Stimulated activated CD8-positive, alpha-beta memory T cell treated with anti-CD3 and anti-CD28 coated beads, Interleukin-2, amount 100 ng/mL, for 1 hour (primary cell): ENCODE measurements at places on chromosomes 16 and 17.

GRCh38 chr17:43658900-43659299, 2.8 kb downstream of the MEOX1 start:
- DNase-seq, result no peak

DNA sequence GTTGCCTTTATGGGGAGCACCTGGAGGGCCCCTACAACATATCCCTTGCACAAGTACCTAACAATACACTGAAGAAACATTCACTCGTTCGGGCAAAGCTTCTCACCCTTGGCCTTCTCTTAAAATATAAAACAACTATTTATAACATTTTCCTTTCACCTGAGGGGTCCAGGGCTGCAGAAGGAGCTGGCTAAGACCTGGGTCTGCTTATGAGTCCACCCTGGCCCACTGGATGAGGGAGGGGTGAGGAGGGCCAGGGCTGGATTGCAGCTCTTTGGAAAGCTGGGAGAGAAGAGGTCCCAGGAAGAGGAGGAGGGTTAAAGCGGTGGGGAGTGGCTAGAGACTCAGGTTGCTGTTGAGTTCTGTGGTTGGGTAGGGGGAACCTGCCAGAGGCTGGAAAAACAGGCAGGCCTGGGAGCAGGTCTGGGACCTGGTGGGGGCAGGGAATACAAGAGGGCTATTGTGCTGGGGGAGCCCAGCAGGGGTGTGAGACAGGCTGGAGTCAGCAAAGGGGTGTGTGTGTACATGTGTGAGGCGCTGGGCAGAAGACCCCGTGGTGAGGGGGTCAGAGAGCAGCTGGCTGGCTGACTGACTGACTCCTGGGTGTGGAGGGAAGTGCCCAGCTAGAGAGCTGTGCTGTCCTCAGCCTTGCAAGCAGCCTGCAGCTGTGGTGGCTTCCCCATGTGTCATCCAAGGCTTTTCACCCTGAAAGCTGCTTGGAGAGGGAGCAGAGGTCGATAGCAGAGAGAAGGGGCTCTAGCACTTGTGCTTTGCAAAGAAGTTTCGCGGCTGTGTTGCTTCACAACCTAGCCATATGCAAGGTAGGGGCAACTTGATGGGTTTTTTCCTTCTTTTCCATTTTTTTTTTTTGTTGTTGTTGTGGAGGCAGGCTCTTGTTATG, 10.2 kb upstream of the MRC2 start:
- DNase-seq, result no peak

DNA sequence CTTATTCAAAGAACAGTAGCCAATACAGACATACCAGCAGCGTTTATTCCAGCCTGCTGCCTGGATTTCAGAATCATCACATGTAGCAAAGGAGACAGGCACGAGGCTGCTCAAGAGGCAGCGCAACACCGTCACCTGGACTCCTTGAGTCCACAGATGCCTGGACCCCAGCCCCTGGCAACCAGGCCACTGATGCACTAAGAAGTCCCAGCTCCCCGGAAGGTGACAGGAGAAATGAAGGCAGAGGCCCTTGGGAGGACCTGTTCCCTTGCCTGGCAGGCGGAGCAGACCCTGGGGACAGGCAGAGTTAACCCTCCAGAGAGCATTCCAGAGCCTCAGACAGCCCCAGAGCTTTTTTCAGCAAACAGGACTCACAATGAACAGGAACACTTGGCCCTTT, 16.5 kb downstream of the SMIM5 start:
- DNase-seq, result no peak

DNA sequence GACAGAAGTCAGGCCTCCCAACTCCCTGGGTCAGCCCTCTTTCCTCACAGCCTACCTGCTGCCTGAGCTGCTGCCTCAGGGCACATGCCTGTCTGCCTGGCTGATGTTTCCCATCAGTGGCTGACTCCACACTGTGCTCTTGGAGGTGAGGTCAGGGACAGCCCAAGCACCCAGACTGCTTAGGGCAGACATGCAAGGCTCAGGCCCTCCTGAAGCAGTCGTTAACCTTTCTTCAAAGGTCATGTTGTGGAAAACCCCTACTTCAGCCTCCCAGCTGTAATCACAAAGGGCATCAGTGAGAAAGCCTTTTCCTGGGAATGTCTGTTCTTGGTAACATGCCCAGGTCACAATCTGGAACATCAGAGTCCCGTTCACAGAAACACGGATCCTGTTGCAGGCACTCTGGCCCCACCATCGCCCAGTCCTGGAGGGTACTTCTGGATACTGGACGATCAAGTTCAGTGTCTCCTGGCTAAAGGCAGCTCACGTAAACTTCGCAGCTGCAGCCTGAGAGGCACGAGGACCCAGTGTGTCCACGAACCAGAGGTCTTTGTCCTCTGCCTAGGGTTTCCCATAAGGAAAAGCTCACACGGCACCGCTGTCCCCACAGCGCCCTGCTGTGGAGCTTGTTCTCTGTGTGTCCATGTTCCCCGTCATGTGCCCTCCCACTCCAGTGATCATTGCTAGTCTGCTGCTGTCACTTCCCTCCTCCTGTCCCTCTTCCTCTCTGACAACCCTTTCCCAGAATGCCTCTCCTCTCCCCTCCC, 54.9 kb downstream of the GNAO1 start:
- no peak for DNase-seq

- DNase-seq, result no peak
Observed at GRCh38 chr16:81608523-81609209, 164.1 kb downstream of the CMIP start.

- peak; percentile 88 for DNase-seq
Observed at GRCh38 chr16:88706229-88706964, at the start of the genes CTU2 and RNF166. Gene CTU2 (plus strand): TSS chr16:88706503. CDS start chr16:88706531, 28 bp downstream. Gene RNF166 (minus strand): TSS chr16:88706408. CDS start chr16:88706325, 83 bp downstream.

DNA sequence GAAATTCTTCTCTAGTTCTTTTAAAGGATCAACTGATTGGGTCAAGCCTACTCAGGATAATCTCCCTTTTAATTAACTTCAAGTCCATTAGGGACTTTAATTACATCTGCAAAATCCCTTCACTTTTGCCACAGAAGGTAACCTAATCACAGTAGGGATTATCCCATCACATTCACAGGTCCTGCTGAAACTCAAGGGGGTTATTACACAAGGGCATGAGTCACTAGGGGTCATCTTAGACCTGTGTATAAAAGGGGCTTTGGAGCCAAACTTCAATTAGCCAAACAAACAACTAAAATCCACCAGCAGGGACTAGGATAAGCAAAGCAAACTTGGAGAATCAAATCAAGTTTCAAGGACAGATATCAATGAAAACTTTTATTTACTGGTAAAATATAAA, 19.4 kb downstream of the CIAPIN1 start:
- DNase-seq, result no peak

- no peak for DNase-seq
Observed at GRCh38 chr17:80449930-80450576, 26.4 kb downstream of the NPTX1 start.

GRCh38 chr16:65919145-65919985, 447.1 kb upstream of the CDH5 start:
- no peak for DNase-seq

DNA sequence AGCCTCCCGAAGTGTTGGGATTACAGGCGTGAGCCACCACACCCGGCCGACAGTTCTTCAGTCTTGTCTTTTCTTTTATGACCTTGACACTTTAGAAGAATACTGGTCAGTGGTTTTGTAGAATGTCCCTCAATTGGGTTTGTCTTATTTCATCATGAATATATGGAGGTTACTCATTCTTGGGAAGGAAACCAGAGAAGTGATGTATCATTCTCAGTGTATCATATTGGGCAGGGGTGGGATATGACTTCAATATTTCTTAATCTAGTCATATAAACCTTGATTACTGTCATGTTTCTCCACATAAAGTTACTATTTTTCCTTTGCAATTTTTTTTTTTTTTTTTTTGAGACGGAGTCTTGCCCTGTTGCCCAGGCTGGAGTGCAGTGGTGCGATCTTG, 36.9 kb downstream of the SNTB2 start:
- no peak for DNase-seq

DNA sequence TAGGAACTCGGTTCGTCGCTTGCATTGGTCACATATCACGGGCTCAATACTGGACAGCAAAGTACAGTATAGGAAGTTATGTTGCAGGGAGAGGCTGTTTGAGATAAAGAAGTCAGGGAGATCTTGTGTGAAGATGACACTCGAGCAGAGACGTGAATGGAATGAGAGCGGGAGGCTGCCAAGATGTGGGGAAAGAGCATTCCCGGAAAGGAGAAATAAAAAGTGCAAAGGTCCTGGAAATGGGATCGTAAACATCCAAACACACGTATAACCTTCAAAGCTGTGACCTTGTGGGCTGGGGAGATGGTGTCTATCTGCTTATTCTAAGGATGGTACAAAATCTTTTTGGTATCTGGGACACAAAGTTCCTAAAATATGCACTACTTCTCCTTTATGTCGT, 43.0 kb upstream of the MYOCD start:
- no peak for DNase-seq

GRCh38 chr17:65848751-65849150, 287.3 kb upstream of the AXIN2 start:
- no peak for DNase-seq

DNA sequence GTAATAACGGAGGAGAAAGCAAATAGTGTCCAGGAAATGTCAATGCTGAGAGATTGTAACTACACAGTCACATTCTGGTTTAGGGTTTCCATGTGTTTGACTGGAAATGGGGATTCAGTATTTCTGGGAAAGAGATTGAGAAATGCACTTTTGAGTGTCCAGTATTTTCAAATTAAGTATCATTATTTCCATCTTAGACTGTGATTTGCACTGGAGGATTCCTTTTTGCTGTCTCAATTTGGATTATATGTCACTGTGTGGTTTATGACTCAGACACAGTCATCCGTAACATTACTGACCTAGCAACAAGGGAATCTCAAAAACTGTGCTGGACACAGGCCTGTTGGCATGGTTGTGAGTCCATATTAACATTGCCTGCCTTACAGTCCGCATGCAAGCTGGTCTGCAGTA, 681.4 kb downstream of the CDH11 start:
- DNase-seq, result no peak

DNA sequence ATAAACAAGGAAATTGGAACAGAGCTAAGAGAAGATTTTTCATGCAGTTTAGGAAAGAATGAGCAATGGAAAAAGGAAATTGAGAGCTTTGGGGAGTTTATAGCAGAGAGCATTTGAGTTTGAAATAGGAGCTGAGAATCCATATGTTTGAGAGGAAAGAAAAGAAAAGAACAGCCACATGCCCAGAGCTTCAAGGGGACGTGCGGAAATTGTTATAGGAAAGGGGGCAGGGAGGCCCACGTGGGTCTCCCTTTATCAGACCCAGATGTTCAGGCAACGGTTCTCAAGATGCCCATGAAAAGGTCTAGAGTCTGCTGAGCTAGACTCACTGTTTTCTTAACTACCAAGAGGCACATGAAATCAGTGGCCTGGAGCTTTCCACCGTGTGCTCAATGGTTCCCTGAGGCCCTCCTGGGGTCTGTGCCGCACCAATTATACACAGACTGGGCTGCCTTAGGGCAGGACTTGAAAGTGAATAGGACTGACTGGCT, 31.2 kb downstream of the CHD9 start:
- no peak for DNase-seq

- no peak for DNase-seq
Observed at GRCh38 chr16:53413864-53414263, 20.4 kb upstream of the RBL2 start.

DNA sequence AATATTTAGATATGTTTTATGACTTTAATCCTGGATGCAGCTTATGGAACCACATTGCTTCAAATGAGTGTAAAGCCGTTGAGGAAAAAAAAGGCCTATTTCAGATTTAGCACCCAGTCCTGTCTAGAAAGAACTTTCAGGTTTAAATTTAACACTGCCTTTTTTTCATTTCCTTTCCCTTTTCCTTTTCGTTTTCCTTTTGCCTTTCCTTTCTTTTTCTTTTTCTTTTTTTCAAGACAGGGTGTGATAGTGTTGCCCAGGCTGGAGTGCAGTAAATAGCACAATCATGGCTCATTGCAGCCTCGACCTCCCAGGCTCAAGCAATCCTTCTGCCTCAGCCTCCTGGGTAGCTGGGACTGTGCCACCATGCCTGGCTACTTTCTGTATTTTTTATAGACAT, 15.9 kb downstream of the LUC7L3 start:
- DNase-seq, result no peak

GRCh38 chr16:52469775-52470174, 77.2 kb downstream of the TOX3 start:
- DNase-seq, result no peak

- no peak for DNase-seq
Observed at GRCh38 chr17:526425-526824, 173.8 kb upstream of the RPH3AL start.

DNA sequence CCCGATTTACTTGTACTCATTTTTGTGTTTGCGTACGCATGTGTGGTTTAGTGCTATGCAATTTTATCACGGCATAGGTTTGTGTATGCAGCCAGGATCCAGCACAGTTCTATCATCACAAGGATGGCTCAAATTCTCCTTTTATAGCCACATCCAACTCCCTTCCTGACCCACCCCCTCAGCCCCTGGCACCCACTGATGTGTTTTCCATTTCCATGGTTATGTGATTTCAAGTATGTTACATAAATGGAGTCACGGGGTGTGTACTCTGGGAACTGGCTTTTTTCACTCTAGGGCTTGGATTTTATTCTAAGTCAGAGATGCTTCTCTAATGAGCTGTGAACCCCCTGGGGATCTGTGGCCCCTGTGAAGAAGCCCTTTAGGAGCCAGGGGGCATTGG, 16.8 kb downstream of the IL4R start:
- no peak for DNase-seq

DNA sequence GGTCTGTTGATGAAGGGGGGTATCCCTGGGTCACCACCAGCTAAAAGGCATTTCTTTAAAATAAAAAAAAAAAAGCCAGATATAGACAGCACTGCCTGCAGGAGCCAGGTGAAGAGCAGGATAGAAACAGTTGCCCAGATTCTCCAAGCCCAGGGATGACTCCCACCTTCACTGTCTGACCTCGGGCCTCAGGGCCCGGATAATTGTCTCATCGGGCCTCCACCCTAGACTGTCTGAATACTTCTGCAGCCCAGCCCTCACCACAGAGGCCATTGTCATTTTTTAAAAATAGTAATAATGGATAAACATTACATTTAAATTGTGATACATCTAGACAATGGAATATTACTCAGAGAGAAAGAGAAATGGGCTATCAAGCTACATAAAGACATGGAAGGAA, 92.8 kb upstream of the TNRC6C start:
- DNase-seq, result no peak

GRCh38 chr17:74514632-74515334, 16.5 kb downstream of the CD300LB start:
- no peak for DNase-seq

- DNase-seq, result no peak
Observed at GRCh38 chr17:2704031-2704889, 7.3 kb downstream of the CLUH start.
